ENCODE measurements at places on chromosomes 11 and 22. TPM values are rescaled to one million over a fixed set of nuclear protein-coding genes. Genes with fewer than 3 reads are reported as not detected.

DNA sequence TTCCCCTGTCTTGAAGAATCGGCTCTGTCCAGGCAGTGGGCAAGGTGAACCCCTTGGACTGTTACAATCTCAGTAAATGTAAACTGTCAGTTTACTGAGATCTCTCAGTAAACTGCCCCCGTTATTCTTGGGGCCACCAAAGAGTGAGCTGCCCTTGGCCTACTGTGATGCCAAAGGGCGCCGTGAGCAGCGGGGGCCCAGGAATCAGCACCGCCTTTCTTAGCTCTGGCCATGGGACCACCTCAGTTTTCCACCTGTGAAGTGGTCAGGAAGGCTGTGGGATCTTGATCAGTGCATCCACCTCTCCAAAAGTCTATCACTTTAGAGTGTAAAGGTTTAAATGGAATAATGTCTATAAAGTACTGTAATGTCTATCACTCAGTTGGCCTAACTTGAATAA, 57.1 kb downstream of the THAP12 start:
- DNase-seq = no peak

DNA sequence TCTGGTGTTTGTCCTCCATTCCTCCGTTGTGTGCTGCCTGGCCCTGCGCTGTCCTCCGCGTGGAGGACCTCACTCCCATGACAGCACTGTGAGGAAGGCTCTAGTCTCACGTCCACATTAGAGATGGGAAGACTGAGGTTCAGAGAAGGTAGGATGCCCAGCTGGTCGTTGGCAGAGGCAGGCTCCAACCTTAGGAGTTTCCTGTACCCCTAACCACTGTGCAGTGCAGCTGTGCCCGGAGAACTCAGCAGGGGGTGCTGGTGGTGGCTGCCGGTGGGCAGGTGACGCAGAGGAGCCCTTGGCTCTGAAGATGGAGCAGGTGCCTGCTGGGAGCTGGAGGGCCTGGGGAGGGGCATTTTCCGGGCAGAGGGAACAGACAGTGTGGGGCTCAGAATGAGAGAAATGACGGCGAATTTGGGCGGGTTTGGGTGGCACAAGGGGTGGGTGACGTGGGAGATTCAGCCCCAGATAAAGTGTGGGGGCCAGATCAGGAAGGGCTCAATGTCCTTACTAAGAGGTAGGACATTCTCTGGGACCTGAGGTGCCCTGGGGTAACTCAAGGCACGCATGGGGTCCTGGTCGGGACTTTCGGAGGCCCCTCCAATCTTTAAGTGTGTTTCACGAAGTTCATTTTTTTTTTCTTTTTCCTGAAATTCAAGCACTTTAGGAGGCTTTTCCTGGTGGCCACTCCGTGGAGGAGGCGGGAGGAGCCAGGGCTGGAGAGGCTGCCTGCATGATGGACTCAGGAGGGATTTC, 535.0 kb downstream of the TBC1D22A start:
- no peak for DNase-seq

The PATE2 gene
- total RNA-seq = not detected

DNA sequence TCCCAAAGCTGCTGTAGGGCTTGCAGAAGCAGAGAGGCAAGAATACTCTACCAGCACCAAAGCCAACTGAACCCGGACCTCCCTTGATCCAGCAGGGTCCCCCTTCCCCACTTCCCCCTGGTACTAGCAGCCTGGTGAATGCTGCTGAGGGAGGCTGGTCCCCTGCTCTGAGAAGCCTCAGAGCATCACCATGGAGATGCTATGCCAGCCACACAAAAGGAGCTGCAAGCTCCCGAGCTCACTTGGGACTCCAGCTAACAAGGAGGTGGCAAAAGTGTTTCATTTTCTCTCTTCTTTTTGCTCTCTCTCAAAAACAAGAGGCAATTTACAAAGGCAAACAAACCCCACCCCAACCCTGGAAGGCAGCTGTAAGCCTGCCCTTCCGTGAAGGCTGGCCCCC, 509.8 kb downstream of the BUD13 start:
- no peak for DNase-seq

DNA sequence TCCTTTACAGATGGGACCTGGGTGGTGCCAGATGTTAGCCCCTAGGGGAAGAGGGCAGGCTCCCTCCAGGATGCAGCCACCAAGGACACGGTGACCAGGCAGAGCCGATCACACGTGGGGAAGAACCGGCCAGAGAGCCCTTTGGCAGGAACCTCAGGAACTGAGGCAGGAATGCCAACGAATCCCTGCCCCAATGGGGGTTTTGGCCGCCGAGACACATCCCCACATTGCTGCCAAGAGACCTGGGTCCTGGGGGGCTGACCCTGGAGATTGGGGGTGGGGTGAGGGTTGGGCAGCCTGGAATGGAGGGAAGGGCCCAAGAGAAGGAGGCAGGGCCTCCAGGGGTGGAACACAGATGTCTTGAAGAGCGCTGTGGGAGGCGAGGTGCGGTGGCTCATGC, 28.7 kb upstream of the LMO1 start:
- no peak for DNase-seq

The MMP12 gene
- not detected for total RNA-seq

The NNMT gene
- total RNA-seq = 4.6 TPM
